ENCODE measurements at places on chromosomes 7 and 10.
A peak's percentile ranks its signal among the peaks of the same experiment; 100 is the strongest.

DNA sequence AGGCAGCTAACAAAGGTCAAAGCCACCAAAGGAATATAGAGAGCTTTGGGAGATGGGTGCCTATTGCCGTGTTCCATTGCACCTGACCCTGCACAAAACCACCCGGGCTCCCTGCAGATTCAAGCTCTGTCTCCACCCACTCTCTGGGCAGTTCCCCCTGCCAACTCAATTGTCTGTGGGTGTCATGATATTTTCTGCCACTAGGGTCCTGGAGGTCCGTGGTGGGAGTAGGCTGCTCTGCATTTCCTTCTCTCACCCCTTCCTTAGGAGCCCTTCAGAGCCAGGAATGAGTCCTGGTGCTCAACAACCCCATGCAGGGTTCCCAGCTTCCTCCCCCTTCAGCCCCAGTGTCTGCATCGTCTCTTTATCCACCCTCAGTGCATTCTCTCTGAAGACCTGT, 34.1 kb downstream of the PNLIPRP2 start:
- DNase-seq: no peak

- no peak for DNase-seq
These were observed 55.0 kb upstream of the GHITM start for GRCh38 chr10:84084342-84084741.

- no peak for DNase-seq
These were observed 119.1 kb downstream of the TFEC start for GRCh38 chr7:115911465-115911864.

GRCh38 chr7:80960244-80960795, 41.5 kb upstream of the SEMA3C start:
- DNase-seq: no peak

DNA sequence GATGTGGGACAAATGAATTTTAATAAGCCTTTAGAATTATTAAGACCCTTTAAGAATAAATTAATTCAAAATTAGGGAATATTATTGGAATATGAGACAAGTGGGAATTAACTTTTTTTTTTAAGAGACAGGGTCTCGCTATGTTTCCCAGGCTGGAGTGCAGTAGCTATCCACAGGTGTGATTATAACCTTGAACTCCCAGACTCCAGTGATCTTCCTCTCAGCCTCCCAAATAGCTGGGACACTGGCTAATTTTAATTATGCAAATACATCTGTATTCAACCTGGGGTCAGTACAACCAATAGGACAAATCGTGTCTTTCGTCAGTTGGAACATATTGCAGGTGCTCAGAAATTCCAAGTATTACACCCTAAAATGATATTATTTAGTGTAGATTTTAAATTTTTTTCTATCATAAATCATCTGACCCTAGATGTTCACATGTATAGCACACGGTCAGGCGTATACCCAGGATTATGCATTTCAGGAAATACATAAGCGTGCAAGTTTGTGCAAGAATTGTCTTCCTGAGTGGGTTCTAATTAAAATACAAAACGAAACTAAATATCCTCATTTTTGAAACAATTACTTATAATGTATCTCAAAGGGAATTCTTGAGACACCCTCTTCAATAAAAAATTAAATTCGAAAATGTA, 1.2 kb downstream of the NT5C3A start:
- no peak for DNase-seq

DNA sequence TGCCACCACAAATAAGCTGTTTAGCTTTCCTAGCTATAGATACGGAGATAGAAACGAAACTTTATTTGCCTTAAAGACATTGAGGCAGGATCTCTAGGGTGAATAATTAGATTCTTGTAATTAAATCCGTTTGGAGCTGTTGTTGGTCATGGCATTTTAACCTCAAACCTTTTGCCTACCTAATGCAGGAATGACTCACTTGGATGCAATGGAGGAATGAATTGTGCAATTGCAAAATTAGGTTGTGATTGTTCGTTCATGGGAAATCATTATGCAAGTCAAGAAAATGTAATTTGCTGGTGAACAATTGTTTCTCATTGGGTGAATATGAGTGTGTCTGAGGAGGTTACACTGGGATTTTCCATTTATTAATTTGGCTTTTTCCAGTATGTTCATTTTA, 703.5 kb downstream of the GATA3 start:
- no peak for DNase-seq

DNA sequence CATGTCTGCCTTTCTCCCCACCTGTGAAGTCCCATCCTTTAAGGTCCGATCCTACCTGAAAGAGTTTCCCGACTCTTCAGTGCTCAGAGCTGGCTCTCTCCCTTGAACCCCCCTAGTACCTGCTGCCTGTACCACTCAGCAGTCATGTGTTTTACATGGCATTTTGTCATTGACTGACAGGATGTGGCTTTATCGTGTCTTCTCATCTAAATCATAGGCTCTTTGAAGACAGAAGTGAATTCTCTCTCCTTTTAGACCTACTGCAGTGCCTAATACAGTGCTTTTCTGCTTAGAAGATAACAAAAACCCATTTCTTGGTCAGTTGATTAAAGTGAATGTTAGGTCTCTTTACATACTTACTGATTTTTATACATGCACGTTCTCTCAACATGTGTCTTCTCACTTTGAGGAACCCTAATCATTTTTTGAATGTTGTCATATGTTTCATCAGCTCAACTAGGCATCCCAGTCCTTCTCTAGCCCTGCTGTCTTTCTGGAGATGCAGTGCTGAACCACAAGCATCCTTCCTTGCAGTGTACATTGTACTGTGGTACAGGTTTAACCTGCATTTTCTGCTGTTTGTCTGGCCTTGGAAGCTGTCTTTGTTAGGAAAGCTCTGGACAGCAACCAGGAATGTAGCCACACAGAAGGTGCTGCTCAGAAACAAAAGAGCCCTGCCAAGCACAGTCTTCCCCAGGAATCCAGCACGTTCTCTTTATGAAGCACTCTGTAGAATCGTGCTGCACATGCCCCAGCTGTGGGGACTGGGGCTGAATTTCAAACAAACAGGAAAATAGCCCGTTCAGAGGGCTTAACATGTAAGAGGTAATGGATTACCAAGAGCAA, 28.1 kb upstream of the LRRC4 start:
- DNase-seq: peak; percentile 12

DNA sequence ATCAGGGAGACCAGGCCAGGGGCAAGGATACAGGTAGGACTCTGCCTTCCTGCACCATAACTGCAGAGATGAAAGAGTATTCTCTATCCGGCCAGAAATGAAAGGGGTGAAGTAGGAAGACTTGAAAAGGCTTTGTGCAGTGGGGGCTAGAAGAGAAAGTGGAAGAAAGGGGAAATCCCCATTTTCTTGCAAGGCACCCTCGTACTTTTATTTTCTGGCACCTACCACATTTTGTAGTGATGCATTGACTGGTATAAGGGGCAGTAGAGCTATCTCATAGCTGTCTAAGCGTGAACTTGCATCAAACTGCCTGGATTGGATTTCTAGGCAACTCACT, 752 bp upstream of the CAMK2G start:
- no peak for DNase-seq

GRCh38 chr10:28367929-28368484, 65.1 kb upstream of the MPP7 start:
- DNase-seq: peak; percentile 57

- DNase-seq: no peak
These were observed 262.2 kb downstream of the BAMBI start for GRCh38 chr10:28939281-28940157.

GRCh38 chr10:106175760-106176377, 988.6 kb downstream of the SORCS1 start:
- DNase-seq: no peak

DNA sequence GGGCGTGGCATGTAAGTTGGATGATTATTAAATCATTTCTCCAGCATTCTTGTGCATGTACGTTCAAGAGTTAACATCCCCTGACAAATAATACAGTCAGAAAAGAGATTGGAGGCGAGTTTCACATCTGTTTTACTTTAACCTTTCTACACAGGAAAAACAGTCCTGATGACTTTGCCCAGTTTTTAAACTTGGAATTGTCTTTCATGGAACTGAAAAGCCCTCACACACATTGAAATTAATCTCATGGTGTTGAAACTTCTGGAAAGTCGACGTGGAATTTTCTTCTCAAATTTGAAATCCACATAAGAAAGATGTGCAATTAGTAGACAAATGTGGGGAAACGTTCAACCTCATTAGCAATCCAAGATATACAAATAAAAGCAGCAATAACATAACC, 31.2 kb upstream of the ZNF438 start:
- DNase-seq: no peak

GRCh38 chr10:59383436-59383835, 21.1 kb upstream of the FAM13C start:
- DNase-seq: no peak

GRCh38 chr10:50528206-50528605, 95.5 kb downstream of the SGMS1 start:
- DNase-seq: no peak

DNA sequence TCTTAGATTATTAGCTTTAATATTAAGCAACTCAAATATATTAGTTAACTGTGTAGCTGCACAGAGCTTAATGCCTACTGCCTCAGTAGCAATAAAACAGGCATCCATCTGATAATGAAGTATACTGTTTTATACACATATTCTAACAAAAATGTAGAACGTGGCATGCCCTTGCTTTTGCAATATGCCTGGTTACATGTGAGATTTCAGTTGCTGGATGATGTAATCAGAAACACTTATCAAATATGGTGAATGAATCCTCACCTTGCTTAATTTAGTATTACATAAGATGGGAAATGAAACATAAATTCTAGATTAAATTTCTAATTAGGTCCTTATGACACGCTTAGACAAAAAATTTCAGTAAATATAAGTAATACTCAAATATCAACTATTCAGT, 8.0 kb downstream of the DNAJC1 start:
- DNase-seq: no peak

GRCh38 chr7:30379131-30379530, 94.7 kb downstream of the ZNRF2 start:
- DNase-seq: no peak

DNA sequence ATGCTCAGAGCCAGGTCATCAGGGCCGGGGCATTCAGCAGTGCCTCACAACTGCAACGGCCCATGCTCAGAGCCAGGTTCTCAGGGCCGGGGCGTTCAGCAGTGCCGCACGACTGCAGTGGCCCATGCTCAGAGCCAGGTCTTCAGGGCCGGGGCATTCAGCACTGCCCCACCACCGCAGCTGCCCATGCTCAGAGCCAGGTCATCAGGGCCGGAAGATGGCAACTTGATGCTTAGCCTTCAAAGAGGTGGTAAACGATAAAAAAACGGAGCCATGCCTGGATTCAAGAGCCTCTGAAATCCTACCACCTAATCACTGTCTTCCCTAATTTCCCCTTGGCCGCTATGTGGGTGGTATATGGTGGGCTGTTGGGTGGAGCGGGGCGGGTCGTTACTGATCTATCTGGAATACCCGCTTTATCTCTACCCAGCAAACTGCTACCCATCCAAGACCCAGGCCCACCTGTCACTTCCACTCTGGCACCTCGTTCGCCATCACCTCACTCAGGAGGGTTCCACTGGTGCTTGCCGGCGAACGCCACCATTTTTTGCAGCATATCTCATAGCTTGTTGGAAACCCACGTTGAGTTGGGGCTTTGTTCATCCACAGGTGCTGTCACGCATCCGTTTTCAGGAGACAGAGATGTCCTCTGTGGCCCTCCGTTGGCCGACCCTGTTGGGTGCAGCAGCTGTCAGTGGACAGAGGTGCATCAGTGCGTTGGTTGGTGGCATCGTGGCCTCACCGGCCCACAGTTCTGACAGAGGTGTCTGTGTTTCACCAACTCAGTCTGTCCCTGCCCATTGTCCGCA, 221.1 kb downstream of the EBF3 start:
- no peak for DNase-seq

- DNase-seq: no peak
These were observed 29.4 kb upstream of the RET start for GRCh38 chr10:43047288-43047970.

DNA sequence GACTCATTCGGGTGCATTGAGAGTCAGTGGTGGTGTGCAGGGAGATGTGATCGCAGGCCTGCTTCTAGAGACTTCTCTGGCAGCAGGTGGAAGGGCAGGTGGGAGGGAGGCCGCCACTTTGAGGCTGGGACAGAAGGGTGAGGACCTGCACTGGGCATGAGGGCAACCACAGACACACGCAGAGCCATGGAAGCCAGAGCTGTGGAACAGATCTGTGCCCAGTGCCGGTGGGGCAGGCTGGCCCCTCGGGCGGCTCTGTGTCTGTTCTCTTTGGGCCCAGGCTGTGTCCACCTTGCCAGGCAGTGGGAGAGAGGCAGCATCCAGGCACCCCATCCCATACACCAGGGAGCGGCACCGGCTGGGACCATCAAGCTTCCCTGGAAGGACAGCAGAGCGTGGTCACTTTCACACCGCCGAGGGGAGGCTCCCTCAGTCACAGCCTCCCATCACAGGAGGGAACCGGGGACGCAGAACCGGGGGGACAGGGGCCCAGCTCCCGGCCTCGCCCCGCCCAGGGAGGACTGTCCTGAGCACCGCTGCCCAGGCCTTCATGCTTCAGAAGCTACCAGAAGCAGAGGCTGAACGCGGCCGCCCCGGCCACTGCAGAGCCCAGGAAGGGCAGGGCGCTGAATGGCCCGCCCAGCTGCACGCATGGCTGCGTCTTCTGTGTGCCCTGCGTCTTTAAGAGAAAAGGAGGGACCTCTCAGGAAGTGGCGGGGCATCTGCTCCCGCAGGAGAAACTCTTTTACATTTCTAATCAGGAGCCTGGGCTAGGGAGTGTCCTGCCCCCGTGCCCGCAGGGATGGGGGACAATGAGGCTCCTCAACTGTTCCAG, 32.1 kb downstream of the EN2 start:
- no peak for DNase-seq

GRCh38 chr7:42960762-42961161, 28.6 kb downstream of the MRPL32 start:
- DNase-seq: no peak

GRCh38 chr7:158933468-158934139, 77.2 kb downstream of the DYNC2I1 start:
- DNase-seq: no peak

DNA sequence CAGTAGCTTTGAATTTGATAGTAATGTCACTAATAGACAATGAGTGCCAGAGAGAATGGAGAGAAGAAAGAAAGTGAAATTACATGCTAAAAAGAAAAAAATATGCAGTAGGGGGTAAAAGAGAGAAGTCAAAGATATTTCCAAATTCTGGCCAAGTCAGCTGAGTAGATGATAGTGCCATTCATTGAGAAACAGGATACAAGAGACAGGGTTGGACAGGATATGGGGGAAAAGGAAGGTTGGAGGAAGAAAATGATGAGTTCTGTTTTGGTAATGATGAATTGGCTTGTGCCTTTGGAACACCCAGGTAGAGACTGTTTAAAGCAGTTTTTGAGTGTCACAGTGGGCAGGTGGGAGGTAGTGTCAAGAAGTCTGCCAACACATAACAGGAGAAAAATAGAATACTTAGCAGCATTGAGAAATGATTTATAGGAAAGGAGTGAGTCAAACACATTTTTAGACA, 78.3 kb downstream of the LRRC17 start:
- no peak for DNase-seq

GRCh38 chr7:27143023-27143949, at the start of gene HOXA5:
TSS of gene HOXA5 (minus strand) at chr7:27143681. CDS start at chr7:27143607, 74 bp downstream.
- no peak for DNase-seq

DNA sequence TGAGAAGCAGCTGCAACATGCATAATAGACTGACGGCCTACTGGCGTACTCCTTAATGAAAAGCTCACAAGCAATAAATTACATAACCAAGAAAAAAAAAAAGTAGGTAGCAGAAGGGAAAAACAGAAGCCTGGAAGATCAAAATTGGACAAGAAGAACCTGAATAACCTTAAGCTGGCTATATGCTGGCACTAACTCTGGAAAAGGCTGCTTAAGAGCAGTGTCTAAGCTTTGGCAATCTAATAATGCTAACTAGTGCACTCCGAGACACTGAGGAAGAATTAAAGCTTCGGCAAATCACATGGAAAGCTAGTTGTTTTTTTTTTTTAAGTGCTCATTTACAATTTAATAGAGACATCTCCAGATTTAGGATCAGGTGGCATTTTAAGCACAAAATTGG, 441.9 kb downstream of the PARD3 start:
- no peak for DNase-seq

Measured in stimulated activated naive CD8-positive, alpha-beta T cell treated with anti-CD3 and anti-CD28 coated beads, Interleukin-15, amount 100 ng/mL, for 72 hours (primary cell).